Fibroblast of skin of left biceps (primary cell): ENCODE measurements at places on chromosomes 4 and X.
A peak's percentile ranks its signal among the peaks of the same experiment; 100 is the strongest.

DNA sequence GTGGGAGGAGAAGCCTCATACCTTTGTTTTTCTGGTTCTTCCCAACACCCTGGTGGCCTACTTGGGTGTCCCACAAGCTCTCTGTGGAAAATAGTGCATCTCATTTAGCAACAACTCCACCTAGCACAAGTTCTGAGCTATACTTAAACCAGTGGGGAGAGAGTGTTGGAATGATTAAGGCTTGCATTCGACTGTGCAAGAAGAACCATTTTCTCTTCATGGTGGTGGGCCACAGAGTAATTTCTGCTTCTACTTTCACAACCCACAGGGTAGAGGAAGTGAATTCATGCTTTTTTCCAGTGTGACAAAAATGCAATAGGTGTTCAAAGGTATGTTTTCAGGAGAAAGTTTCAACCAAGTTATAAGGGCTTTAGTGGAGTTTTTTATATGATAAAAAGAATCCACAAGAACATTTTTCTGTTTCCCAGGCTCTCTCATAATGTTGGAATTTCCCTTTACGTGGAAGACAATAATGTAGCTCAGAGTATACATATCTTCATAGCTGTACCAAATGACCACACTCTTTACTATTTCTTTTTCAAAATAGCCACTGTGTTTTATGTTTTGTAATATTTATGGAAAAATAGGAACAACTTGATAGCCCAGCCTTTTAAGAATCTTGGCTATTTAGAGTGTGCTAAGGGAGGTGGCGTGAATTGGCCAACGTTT lies 80.3 kb upstream of the HHIP start:
- DNase-seq, result no peak

DNA sequence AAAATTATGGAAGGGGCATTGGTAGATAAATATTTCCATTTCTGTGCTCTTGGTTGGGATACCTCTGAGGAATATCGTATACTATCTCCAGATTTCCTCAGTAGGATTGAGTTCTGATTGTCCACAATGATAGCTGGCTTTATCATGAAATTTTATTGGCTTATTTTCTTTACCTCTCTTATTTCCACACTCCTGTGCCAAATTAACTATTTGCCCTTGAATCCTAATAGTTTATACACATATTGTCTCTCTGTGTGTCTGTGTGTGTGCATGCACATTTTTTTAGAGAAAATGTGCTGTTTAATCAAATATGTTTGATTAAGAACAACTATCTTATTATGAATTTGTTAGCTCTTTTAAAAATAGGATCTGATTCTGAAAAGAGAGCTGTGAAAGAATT lies 271.6 kb downstream of the DTHD1 start:
- DNase-seq, result no peak

- peak; percentile 49 for DNase-seq
Observed at GRCh38 chrX:121641560-121641959, 594.1 kb downstream of the GLUD2 start.

DNA sequence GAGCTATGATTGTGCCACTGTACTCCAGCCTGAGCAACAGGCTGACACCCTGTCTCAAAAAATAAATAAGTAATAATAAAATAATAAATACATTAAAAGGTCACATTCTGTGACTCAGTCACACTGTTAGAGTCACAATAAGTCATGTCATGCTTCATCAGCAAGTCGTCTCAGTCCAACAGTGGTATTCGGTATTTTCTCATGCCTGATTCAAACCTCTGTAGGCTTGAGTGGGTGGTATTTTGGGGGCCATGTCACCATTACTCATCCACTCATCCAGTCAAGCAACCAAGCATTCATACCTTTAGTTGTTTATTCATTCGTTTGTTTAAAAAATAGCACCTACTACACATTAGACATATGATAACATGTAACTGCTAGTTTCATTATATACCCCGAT lies 46.9 kb downstream of the SUPT20HL2 start:
- no peak for DNase-seq

DNA sequence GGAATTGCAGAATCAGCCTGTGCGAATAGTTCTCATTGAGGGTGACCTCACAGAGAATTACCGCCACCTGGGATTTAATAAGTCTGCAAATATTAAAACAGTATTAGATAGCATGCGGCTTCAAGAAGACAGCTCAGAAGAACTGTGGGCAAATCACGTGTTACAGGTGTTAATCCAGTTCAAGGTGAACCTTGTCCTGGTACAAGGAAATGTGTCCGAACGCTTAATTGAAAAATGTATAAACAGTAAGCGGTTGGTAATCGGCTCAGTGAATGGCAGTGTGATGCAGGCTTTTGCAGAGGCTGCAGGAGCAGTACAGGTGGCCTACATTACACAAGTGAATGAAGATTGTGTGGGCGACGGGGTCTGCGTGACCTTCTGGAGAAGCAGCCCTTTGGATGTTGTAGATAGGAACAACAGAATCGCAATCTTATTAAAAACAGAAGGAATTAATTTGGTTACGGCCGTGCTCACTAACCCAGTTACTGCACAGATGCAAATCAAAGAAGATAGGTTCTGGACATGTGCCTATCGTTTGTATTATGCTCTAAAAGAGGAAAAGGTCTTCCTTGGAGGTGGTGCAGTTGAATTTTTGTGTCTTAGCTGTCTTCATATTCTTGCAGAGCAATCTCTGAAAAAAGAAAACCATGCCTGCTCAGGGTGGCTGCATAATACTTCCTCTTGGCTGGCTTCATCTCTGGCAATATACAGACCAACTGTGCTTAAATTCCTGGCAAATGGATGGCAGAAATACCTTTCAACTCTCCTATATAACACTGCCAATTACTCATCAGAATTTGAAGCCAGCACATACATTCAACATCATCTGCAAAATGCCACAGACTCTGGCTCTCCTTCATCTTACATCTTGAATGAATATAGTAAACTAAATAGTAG lies 10.7 kb downstream of the BBS12 start:
- no peak for DNase-seq

DNA sequence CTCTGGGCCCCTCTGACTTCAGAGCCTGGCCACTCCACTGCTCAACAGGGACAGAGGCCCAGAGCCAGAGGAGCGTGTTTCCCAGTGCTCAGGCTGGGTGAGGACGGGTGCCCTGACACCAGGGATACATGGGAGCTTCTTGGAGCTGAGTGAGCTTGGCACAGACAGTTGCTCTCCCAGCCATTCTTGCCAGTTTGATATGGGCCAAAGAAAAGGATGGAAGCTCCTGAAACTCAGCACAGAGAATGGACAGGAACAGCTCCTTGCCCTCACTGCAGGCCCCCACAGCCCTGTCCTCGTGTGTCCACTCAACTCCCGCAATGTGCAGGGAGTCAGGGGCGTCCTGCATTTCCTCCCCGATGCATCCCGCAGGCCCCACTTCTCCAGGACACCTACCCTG lies 38.8 kb downstream of the NSG1 start:
- no peak for DNase-seq

DNA sequence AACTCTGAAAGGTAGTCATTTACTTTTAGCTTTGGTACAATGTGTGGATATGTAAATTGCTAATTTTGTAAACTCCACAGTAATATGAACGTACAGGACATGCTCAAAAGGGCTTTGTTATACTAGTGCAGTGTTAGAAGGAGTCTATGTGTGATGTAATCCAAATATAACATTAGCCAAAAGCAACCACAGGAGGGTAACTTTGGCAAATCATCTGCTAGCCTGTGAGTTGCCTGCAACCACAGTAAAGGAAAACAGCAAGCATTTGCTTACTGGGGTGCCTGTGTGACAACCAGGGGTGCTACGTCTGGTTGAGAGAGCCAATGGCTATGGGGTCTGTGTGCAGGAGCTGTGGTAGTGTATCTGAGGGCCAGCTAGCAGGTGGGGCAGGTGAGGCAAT lies 245.8 kb downstream of the ADAMTS3 start:
- DNase-seq, result no peak

DNA sequence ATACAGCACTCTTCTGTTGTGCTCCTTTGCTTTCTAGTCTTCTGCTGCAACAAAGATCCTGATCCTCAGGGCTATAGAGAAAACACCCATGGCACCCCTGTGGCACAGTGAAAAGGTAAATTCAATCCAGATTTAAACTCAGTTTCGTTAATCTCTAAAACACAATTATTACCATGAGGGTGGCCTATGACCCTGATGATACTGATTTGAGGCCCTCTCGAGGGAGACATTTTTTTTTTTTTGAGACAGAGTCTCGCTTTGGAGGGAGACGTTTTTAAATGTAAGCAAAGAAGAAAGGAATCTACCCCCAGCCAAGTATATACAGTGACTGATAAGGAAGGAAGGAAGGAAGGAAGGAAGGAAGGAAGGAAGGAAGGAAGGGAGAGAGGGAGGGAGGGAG lies 967.8 kb upstream of the DIAPH2 start:
- no peak for DNase-seq

DNA sequence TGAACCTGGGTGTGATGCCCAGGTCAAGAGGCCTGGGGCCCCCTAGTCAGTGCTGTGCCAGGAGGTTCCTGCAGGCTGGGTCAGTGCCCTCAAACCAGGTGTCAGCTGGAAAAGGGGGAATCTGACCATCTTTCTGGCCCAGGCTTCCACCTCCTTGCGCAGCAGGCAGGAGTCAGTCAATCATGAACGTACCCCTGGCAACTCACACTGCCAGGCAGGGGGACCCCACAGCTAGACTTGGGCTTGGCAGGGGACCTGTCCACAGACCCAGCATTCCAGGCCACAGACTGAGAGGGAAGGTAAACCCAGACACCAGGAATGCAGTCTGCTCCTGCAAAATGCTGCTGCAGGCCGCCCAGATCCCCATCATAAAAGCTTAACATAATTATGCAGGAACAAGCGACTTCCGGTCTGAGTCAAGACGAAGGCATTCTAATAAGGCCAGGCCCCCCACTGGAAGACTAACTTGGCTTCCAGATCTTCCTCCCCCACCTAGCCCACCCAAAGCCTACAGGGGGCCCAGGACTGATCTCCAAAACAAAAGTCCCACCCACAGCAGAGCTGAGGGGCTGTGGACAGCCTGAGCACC lies 156.3 kb downstream of the BCOR start:
- no peak for DNase-seq

- DNase-seq, result no peak
Observed at GRCh38 chr4:15100994-15101695, 98.9 kb downstream of the CPEB2 start.

- peak; percentile 69 for DNase-seq
Observed at GRCh38 chr4:153143527-153144348, 60.5 kb upstream of the TRIM2 start.

GRCh38 chrX:16589211-16589610 lies 60.7 kb upstream of the S100G start:
- peak; percentile 40 for DNase-seq

DNA sequence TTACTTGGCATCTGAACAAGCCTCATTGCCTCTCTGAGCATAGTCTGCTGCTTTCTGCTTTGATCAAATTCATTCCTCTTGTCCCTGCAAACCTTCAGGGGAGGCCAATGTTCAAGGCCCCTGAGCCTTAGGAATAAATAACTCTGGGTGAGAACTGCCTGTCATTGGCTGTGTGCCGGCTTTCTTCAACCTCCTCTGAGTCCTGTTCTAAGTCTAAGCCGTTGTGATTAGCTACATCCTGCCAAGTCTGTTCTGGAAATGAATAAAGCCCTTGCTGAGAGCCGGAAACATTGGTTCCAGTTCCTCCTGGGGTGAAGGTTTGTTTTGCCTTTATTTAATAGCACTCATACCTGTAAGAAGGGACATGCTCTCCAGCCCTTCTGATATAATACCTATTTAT lies 13.8 kb downstream of the RNF4 start:
- no peak for DNase-seq

- no peak for DNase-seq
Observed at GRCh38 chr4:40114206-40114605, 57.6 kb downstream of the N4BP2 start.

GRCh38 chrX:16855363-16856075 lies 14.6 kb downstream of the RBBP7 start:
- no peak for DNase-seq

- DNase-seq, result no peak
Observed at GRCh38 chrX:40267334-40268187, 169.8 kb upstream of the BCOR start.

DNA sequence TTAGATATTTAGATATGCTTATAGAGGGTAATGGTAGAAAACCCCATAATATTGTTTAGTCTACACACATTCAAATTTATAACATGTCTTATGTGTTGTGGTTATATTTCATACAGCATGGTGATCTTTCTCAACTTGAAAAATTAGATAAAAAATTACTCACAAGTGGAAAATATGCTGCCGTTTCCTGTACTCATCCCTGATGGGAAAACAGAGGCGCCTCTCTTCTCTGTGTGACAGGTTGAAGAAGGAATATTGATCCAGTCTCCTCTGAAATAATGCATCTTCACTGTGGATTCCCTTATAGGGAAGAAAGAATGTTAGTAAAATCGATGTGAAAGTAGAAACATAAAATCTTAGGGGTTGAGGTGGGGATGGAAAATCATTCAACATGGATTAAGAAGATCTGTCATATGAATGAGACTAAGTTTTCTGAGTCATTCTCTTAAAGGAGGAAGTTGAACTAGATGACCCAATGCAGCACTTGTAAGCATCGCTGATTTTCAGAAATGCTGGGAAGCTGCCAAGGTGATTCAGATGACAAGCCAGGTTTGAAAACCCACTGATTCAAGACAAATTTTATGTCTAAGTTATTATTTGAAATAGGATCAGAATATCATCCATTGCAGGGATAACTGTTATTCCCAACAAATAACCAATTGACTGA lies 70.7 kb downstream of the ANKRD50 start:
- DNase-seq, result peak; percentile 60

GRCh38 chr4:14458463-14458862 lies 543.8 kb upstream of the CPEB2 start:
- no peak for DNase-seq

- no peak for DNase-seq
Observed at GRCh38 chrX:41412261-41413081, 34.7 kb upstream of the NYX start.

DNA sequence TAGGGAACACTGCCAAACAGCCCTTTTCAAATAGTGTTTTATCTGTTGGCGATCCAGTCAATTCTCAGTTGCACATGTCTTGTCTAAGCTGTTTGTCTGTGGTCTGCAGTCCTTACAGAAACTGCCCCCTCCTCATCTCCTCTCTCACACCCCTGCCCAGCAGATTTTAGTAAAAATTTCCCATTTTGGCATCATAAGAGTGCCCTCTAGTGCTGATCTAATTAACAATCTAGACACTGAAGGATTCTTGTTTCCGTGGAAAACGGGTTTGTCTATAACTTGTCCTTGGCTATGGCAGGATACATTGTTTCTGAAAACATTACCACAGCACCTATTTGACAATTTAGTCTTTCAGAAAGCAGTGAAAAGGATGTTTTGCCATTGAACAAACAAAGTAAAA lies 227.2 kb upstream of the MBNL3 start:
- no peak for DNase-seq

DNA sequence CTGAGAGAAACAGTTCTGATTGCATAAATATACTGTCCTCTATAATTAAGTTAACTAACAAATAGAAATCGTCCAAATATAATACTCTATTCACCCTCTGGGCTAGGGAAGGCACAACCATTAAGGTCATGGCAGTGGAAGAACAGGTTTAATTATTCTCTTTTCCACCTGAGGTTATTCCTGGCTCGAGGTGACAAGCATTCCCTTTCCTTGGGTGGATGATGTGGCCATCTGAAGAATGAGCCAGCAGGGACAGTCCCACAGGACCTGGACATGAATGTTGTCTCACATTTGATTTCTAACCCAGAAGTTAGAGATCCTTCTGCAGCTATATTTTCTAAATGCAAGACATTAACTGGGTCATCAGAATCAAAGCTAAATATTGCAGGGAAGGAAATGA lies 5.5 kb downstream of the IBSP start:
- DNase-seq, result no peak

- DNase-seq, result no peak
Observed at GRCh38 chr4:10101671-10102473, 14.7 kb downstream of the WDR1 start.

GRCh38 chrX:68822641-68823410 lies 6.0 kb upstream of the EFNB1 start:
- DNase-seq, result no peak

- no peak for DNase-seq
Observed at GRCh38 chr4:7499661-7500060, 64.9 kb upstream of the PSAPL1 start.
